NCI-H1092 treated with DMSO at 0.1 percent for 48 hours (cell line): ENCODE measurements at places on chromosomes 1 and 21.

DNA sequence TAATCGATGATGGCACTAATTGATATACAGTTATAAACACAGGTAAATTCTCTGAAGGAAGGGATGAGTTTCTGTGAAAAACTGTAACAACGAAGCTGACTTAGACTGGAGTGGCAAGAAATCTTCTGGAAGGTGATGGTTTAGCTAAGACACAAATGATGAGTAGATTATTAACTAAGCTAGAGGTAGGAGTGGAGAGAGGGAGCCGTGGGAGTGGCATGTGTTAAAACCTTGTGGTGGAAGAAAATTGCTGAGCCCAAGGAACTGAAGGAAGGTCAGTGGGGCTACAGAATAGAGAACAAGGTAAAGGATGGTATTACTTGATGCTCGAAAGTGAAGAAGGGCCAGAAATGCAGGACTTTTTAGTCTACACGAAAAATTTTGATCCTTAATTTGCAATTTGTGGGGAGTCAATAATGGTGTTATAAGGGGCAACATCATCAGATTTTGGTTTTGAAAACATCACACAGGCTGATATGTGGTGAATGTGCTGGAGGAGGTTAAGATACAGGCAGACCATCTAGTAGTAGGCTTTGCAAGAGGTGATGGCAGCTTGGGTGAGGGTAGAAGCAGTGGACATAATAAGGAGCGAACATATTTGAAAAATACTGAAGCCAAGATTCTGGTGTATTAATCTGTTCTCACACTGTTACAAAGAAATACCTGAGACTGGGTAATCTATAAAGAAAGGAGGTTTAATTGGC lies 93.8 kb downstream of the S1PR1 start:
- DNase-seq = no peak

DNA sequence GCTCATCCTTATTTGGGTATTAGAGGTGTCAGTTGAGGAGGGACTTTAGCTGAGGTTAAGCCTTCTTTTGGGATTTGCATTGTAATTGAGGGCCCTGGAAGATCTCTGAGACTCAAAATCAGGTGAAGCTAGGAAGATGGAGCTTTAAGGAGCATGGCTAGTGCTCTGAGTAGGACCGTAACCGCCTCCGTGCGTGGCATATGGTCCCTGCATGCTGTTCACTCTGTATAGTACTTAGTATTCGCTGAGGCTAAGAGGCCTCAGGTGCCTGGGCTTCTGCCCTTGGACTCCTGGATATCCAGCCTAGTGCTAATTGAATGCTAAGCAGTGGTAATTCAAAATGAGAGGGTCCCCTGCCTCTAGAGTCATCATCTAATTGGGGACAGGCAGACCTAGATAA lies 22.5 kb downstream of the NSUN4 start:
- DNase-seq = no peak

GRCh38 chr1:28882009-28882628 lies 32.2 kb upstream of the EPB41 start:
- DNase-seq = peak; percentile 91

DNA sequence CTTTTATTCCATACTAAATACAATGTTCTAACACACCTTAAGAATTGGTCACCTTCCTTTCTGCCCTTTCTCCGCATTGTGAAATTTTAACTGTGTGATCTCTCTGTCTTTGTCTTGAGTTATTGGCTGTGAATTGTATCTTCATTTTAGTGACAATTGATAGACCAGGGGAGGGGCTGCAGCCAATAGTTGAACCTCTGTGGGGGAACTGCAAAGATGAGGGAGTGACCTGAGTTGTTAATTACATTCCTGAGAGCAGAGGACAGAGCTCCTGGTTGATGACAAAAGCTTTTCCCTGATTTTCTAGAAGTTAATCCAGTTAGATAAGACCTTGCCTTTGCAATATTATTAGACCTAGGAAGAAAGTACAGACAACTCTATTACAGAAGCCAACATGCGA lies 1535.7 kb downstream of the BRINP3 start:
- no peak for DNase-seq

GRCh38 chr1:79079770-79080169 lies 73.2 kb upstream of the ADGRL4 start:
- DNase-seq = no peak

GRCh38 chr1:57204942-57205787 lies 218.7 kb downstream of the DAB1 start:
- DNase-seq = no peak

DNA sequence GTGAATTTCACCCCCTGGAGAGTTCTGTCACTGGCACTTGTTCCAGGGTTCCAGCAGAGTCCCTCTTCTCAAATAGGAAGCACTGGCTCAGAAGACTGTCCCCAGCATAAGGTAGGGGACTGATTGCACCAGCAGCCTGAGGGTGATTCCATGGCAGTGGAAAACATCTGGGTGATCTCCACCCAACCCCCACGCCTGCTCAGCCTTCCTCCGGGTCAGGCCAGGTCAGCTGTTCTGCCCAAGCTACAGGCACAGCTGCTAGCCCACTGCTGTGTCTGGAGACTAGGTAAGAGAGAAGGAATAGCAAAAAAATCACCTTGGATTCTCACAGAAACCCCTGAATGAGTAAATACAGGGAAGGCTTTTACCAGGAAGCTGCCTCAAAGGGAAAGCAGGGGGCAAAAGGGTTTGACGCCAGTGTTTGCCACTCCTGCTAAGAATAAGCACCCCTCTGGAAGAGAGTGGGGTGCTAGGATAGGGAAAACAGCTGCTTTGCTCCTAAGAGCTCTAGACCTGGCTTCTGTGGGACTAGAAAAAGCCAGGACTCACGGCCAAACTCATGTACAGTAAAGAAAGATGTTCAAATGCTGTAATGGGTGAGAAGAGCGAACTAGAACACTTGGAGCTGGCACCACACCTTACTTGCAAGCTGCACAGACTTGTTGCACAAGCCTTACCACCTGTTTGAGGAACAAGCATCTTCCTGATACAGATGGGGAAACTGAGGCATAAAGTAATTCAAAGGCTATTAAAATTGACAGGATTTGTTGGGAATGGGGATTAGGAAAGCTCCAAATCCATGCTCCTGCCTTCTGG lies 1.0 kb upstream of the DENND2D start:
- DNase-seq = no peak

GRCh38 chr1:113891631-113892220 lies 4.3 kb upstream of the BCL2L15 start:
- no peak for DNase-seq

DNA sequence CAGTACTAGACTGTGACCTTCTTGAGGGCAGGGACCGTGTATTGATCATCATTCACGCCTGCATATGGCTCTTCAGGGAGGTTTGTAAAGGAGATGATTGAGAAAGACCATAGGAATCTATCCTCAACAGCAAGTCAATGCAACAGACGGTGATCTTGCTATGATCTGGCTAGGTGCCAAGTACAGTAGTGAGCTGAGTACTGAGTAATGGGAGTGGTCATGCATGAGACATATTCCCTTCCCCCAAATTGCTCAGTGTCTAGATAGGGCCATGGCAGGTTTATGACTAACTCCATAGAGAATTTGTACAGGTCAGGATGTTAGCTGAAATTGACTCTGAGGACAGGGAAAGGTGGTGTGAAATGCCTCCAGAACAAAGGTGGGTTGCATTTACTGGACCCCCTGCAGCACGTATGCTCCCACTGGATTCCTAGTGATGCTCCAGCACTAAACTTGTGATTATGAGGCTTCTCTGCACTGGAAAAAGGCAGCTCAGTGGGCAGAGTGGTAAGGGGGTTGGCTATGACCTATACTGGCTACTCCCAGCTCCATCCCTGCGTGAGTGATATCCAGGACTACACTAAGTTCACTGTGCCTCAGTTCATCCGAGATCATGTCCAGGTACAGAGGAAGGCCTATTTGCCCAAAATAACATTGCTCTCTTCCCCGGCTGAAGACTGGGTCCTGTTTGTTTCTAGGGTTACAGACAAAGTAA lies 37.2 kb downstream of the KCNJ6 start:
- no peak for DNase-seq

- no peak for DNase-seq
Measured at GRCh38 chr1:90823686-90824085, 106.6 kb upstream of the BARHL2 start.

DNA sequence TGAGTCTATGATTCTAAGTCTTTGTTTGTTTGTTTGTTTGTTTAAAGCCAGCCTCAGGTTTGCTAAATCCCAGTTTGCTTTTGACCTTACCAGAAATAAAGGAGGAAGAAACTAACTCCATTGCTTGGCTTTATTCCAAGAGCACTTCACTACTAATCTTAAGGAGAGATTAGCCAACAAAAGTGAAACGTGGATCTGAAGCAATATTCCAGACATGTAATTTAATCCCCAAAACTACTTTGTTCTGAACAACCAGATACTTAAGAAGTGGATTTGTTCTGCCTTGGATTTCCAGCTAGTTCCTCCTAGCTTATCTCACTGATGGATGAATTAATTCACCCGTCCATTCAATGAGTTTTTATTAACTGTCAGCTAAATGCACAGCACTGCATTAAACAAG lies 15.9 kb upstream of the CEP350 start:
- DNase-seq = no peak

DNA sequence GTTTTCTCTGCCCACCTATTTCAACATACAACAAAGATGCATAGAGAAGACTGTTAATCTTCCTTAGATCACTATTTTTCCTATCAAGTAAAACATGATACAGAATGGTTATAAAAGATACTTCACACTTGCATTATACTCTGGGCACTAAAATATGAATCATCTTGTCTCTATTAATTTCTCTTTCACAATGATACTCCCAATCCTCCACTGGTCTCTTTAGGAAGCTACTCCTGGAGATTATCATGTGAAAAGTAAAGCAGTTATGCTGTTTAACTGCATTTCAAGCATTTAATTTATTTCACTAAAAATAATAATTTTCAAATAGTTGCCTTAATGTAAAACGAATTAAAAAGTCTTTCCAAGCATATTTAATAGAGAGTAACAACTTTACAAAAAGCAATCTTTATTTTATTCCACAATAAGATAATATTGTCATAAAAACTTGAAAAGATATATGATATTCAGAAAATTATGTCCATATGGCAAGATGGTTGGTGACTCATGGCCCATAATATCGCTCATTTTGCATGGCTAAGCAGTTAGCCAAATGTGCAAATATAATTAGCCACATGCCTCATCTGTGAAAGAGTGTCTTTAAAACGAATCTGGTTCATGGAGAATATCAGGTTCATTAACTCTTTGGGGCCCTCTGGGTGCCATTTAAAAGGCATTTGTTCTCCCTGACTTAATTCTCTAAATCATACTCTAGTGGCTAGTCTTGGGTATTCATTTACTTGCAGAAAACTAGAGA lies 1569.0 kb upstream of the B3GALT2 start:
- peak; percentile 41 for DNase-seq
